ENCODE measurements at places on chromosomes 2 and 18.

GRCh38 chr2:203759690-203760365 is 53.4 kb downstream of the CD28 start:
- DNase-seq, result no peak

GRCh38 chr2:30695749-30696148 is 111.5 kb downstream of the CAPN13 start:
- DNase-seq, result no peak

DNA sequence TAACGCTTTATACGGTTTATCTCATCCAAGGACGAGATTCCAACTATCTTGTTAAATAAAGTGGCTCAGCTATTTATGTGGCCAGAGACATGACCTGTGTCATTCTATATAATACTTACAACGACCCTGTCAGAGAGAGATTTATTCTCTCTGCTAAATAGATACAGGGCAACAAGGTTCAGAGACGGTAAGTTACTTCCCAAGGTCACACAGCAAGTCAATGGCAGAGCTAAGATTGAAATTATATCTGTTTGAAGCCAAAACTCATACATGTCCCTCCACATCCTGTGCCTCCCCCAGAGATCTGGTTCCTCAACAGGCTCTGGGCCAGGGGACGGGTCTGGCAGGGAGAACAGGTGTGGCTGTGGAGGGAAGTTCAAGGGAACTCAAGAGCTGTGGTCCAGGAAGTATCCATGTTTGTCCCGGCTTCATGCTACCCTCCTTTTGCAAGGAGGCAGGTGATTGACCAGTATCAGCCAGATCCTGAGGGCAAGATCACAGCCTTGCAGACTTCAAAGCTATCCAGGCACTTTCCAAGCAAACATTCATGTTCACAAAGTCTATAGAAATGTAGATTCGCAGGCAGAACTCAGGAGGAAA is 99.8 kb downstream of the CAPN13 start:
- DNase-seq, result no peak

DNA sequence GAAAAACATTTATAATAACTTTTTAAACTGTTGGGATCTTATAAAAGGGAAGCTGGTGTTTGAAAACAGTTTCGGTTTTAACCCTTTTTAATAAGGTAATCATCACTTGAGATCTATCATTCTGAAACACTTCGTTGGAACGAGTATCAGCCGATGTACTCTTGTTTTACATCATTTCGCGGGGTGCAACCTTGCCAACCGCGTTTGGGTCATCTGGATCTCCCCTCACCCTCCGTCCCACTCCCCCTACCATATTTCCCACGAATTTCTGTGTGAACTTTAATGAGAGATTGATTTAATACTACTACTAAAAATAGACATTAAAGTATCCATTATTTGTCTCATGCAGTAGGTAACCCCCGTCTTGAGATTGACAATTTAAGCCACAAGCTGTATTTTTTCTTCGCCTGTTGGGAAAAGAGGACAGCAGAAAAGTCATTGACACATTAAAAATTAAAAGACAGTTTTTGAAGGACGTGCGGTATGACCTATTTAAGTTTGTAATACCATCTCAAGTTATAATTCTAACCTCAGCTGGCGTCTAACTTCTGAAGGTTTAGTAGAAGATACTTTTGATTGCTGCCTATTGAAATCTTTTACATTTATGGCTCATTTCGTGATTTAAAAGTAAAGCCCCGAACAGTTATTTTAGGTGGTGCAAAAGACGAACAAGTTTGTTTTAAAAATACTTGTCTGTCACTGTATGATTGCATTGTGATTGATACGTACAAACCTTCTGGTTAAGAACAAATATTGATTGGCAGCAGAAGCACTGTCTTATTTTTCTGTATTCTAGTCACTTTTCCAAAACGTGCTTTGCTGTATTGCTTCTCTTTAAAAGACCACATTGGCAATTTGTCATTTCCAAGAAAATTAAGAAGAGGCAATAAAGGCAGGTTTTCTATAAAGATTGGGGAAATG is 1.5 kb downstream of the CREB1 start:
- DNase-seq, result no peak

DNA sequence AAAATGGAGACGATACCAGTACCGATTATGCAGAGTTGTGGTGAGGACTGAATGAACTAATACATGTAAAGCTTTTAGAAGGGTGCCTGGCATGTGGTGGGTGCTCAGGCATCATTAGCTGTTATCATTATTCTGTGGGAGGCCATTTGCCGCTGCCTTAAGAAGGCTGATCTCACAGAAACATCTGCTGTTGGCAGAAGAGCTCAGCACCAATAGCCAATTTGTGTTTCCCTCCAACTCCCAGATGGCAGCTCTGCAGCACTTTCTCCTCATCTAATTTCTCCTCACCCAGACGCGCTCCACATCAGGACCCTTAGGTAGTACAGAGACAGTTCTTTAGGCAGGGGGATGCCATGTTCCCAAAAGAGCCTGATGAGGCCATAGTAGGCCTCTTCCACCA is 15.8 kb upstream of the CYP1B1 start:
- DNase-seq, result no peak

DNA sequence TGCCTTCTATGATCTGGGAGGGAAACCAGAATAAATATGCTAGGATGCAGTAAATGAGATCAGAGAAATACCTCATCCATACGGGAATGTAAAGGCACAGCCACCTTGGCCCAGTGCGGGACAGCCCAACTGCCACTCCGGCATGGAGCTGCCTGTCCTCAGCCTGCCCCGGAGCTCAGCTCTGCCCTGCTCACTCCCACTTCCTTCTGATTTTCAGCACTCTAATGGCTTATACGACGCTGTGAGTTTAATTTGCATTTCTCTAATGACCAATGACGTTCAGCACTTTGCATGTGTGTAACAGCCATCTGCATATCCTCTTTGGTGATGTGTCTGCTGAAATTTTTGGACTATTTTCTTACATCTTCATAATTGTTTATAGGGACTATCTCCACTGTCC is 172.5 kb upstream of the RAB6C start:
- DNase-seq, result no peak

GRCh38 chr2:190466819-190467446 is 58.8 kb downstream of the MFSD6 start:
- DNase-seq, result no peak

GRCh38 chr18:54192900-54193299 is 31.6 kb downstream of the MBD2 start:
- DNase-seq, result no peak

DNA sequence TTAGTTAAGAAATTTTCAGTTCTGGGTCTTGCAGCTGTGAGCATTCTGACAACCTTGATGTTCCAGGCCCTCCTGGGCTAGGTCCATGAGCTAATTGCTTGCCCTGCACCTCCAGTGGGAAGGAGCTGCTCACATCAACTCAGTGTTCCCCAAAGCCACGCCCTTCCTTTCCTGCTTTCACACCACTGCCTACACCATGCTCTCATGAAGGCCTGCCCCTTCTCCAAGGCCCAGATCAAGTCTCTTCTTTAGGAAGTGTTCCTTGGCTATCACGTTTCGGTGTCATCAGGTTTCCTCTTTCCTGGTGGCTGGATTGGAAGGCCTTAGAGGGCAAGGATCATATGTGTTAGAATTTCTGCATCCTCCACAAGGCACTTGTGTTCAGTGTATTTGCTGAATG is 18.8 kb downstream of the TMEM127 start:
- DNase-seq, result no peak

- DNase-seq, result no peak
Measured at GRCh38 chr18:2969695-2970094, 43.2 kb downstream of the LPIN2 start.

- DNase-seq, result no peak
Measured at GRCh38 chr2:96751800-96752199, 8.9 kb upstream of the CNNM4 start.

- DNase-seq, result no peak
Measured at GRCh38 chr18:54843314-54843713, 15.0 kb downstream of the RAB27B start.

DNA sequence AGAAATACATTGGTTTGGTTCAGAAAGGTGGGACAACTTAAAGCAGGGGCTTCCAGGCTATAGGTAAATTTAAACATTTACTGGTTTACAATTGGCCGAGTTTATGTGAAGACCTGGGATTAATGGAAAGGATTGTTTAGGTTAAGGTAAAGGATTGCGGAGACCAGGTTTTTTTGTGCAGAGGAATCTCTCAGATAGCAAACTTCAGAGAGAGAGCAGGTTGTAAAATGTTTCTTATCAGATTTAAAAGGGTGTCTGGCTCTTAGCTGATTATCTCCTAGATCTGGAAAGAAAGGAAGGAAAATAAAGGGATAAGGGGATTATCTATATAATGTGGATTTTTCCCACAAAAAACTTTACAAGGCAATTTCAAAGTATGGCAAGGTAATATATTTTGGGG is 101.3 kb downstream of the LCLAT1 start:
- no peak for DNase-seq

GRCh38 chr2:18999198-18999597 is 359.2 kb downstream of the OSR1 start:
- DNase-seq, result no peak

GRCh38 chr2:8255448-8255800 is 426.4 kb upstream of the ID2 start:
- DNase-seq, result no peak

DNA sequence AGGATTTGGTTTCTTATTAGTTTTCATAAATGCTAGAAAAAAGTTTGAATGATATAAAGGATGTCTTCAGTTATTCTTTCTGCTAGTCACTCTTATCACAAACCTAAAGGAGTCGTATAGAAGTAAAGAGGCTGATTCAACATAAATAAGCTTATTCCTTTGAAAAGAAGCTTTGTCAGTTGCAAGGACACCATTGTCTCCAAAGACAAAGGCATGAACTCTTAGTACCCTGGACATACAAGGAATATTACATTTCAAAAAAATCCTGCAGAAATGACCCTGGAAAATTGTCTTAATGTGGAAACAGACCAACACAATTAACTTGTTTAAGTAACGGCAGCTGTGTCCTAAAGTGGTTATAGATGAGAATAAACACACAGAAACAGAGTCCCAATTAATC is 528.0 kb downstream of the CPS1 start:
- no peak for DNase-seq

GRCh38 chr2:206614811-206615210 is 27.5 kb upstream of the FAM237A start:
- DNase-seq, result no peak

DNA sequence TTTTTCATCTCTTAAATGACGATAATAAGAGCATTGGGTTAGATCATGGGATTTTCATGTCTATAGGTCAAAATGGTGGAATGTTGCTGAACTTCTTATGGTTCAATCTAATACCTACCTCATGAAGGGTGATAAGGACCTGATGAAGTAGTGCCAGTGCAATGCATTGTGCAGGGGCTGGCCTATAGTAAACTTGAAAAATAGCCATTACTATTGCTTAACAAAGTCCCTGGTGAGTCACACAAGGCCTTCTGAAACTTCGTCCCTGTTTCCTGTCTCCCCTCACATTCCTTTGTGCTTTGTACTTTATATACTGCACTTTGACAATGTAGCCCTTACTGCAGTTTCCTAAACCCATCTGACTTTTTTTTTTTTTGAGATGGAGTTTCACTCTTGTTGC is 515.9 kb downstream of the SLC4A3 start:
- no peak for DNase-seq

DNA sequence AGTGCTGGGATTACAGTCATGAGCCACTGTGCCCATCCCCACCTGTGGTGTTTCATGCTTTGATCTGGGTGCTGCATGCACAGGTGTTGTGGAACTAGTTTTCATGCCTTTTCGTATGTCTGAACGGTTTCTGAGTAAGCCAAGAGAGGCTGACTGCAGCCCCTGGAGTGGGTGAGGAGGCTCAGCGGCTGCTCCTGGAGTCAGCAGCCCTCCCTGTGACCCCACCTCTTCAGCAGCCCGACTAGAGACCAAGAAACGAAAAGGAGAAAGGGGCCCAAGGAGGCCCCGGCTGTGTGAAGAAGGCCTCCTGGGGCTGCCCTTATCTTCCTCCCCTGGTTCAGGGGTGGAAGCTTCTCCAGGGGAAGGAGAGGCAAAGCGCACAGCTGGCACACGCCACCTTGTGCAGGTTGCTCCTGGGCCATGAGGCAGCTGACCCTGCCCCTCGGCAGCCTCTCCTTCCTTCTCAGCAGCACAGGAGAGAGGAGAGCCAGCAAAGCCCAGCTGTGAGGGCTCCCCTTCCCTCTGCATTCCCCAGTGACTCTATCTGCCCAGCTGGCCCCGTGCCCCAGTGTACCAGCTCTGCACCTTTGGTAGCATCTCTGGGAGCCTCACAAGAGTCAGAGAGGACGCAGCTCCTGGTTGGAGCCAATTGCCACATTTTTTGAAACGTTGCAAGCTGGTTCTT is 182.5 kb upstream of the HS6ST1 start:
- DNase-seq, result no peak

DNA sequence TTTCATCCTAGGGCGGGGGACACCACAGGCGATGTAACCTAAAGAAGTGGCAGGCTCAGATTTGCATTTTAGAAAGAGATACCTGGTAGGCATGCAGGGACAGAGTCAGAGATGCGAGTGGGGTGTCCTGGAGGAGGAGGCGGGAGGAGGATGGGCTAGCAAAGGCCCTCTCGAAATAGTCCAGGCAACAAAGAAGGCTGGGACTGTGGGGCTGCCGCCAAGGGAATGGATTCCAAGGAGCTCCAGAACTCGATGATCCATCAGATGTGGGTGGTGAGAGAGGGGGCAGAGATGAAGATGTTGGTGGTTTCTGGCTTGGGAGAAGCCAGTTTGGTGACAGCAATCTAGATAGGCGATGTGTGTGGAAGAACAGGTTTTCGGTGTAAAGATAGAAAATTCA is 12.5 kb upstream of the INPP5D start:
- DNase-seq, result no peak

GRCh38 chr2:219656526-219656925 is 29.1 kb downstream of the SLC4A3 start:
- DNase-seq, result no peak

DNA sequence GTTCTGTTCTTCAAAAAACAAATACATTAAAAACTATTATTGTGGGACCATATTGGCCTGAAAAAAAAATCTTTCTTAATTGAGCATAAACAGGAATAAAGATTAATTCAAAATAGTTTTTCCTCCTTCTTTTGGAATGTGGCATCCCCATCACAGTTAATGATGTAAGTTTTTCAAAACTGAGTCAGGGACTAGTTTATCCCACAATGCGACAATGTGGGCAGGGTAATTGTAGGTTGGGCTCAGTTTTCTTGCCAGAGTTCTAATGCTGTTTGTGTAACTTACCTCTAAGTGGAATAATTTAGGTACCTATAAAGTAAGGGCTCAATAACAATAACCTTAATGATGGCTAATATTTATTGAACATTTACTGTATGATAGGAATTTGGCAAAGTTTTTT is 82.0 kb downstream of the PMS1 start:
- DNase-seq, result no peak

DNA sequence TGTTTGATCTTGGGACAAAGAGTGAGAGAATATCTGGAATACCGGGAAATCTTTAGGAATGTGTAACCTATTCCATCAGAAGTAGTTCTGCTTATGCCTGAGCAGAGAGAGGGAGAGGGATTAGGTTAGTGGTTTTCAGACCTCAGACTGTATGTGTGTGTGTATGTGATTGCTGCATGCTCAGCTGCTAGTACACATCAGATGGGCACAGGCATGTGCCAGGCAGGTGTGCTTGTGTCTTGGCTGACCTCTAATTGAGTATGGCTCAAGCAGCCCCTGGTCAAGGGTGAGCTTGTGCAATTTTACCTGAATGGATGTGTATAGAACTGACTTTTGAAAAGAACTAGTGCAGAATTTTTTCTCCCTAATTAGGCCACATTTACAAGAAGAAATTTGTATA is 91.2 kb downstream of the INSIG2 start:
- no peak for DNase-seq

All from activated naive CD4-positive, alpha-beta T cell (primary cell).